Aorta (tissue), 5 donors: ENCODE measurements at places on chromosomes 13 and 19. TPM values are rescaled to one million over a fixed set of nuclear protein-coding genes. Genes with fewer than 3 reads are reported as not detected.

DNA sequence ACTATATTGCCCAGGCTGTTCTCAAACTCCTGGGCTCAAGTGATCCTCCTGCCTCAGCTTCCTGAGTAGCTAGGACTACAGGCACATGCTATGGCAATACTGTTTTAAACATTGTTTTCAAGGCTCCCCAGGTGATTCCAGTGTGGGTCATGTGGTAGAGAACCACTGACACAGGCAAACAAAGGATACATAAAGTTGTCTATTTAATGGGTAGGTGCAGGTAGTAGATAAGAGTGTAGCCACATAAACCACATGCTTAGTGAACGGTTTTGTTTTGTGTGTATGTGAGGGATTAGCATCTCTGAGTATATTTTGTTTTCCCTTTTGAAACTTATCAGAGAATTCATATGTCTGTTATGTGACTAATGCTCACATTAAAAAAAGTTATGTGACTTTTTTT, 36.7 kb downstream of the USPL1 start:
- no peaks in the 10 kb centered on the region for H3K27me3 ChIP-seq
- H3K36me3 ChIP-seq, result peaks cover 11% of the 10 kb centered on the region
- no peaks in the 10 kb centered on the region for H3K4me1 ChIP-seq

GRCh38 chr19:46530636-46531035, 35.0 kb upstream of the PNMA8B start:
- no peaks in the 10 kb centered on the region for H3K4me1 ChIP-seq
- H3K4me3 ChIP-seq, result no peak overlapping the region
- H3K36me3 ChIP-seq, result no peaks in the 10 kb centered on the region
- DNase-seq, result no peak
- H3K27ac ChIP-seq, result no peak overlapping the region

- no peaks in the 10 kb centered on the region for H3K36me3 ChIP-seq
- H3K27me3 ChIP-seq, result no peaks in the 10 kb centered on the region
- H3K4me3 ChIP-seq, result no peak overlapping the region
- no peak for DNase-seq
Observed at GRCh38 chr19:29538651-29539050, 12.9 kb downstream of the VSTM2B start.

- H3K4me1 ChIP-seq, result no peaks in the 10 kb centered on the region
- H3K27ac ChIP-seq, result no peak overlapping the region
- no peaks in the 10 kb centered on the region for H3K36me3 ChIP-seq
- no peak for DNase-seq
- no peak overlapping the region for H3K4me3 ChIP-seq
Observed at GRCh38 chr13:54018485-54018884, 989.9 kb downstream of the OLFM4 start.

DNA sequence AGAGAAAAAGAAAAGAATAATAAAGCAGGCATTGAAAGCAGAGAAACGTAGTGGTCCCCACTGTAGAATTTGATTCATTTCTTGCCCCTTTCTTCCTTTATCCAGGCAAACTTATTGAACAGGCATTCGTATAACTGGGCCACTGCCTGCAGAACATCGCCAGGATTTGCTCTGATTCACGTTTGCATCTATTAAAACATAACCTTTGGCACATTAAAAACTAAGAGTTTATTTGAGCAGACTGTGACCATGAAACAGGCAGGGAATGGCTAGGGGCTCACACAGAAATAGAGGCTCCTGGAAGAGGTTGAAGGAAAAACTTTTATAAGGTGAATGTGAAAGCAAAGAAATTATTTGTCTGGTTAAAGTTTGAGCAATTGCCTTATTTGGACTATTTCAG, 12.5 kb upstream of the SUPT20H start:
- no peak for DNase-seq
- H3K27ac ChIP-seq, result no peak overlapping the region
- H3K36me3 ChIP-seq, result no peaks in the 10 kb centered on the region

GRCh38 chr19:2309734-2310362, 1.9 kb upstream of the LINGO3 start:
- H3K36me3 ChIP-seq, result no peaks in the 10 kb centered on the region
- no peaks in the 10 kb centered on the region for H3K27me3 ChIP-seq
- no peak overlapping the region for H3K27ac ChIP-seq

DNA sequence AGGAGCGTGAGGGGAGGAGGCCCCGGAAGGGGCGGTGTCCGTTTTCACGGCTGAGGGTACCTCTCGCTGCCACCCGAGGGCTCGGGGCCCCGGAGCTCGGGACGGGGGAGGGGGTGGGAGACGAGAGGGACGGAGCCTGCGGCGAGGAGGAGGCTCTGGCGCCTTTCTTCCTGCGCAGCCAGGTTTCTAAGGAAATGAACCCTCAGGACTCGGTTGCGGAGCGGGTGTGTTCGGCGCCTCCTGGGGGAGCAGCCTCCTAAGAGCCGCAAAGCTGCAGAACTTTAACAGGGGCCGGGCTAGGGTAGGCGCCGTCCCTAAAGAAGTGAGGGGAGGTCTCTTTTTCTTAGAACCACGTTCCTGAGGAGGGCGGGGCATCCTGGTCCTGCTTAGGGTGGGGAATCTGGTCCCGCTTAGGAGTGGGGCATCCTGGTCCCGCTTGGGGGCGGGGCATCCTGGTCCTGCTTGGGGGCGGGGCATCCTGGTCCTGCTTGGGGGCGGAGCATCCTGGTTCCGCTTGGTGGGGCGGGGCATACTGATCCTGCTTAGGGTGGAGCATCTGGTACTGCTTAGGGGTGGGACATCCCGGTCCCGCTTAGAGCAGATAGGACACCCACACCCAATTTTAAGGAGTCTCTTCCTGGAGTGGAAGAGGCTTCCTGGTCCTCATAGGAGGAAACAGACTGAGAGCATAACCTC, 6.2 kb downstream of the SYT5 start:
- no peak overlapping the region for H3K4me3 ChIP-seq

GRCh38 chr19:41917676-41918075, 10.6 kb downstream of the ERFL start:
- H3K36me3 ChIP-seq, result no peaks in the 10 kb centered on the region
- no peaks in the 10 kb centered on the region for H3K4me1 ChIP-seq
- H3K4me3 ChIP-seq, result no peak overlapping the region
- no peaks in the 10 kb centered on the region for H3K27me3 ChIP-seq

- no peaks in the 10 kb centered on the region for H3K4me1 ChIP-seq
- H3K4me3 ChIP-seq, result no peak overlapping the region
- H3K27me3 ChIP-seq, result no peaks in the 10 kb centered on the region
- no peak overlapping the region for H3K27ac ChIP-seq
- peaks cover 4% of the 10 kb centered on the region for H3K36me3 ChIP-seq
- no peak for DNase-seq
Observed at GRCh38 chr19:42114412-42114811, 17.8 kb downstream of the POU2F2 start.

GRCh38 chr19:8610041-8610935, at the start of gene ADAMTS10:
Gene ADAMTS10 (minus strand): TSS chr19:8610715. CDS start chr19:8605710, 5,005 bp downstream.
- H3K27me3 ChIP-seq, result no peaks in the 10 kb centered on the region
- H3K36me3 ChIP-seq, result no peaks in the 10 kb centered on the region
- H3K4me3 ChIP-seq, result peak within 1 kb of the TSS; percentile 81
- H3K4me1 ChIP-seq, result no peaks in the 10 kb centered on the region
- H3K27ac ChIP-seq, result peak within 1 kb of the TSS; percentile 25

DNA sequence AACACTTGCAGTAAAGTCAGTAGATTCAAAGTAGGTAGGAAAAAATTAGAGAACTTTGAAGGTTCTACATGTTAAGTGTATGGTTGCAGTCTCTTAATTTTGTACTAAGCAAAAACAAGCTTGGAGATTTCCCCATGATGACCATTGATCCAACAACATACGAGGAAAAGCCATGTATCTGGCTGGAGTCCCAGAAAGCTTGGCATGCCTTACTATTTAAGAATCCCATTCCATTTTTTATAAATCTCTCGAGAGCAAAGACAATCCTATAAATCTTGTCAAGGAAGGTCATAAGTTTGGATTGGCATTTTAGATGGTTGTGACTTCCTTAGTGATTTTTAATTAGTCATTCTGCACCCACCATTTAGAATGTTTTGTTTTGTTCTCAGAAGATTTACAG, 495.9 kb downstream of the GPC5 start:
- H3K27ac ChIP-seq, result no peak overlapping the region
- no peaks in the 10 kb centered on the region for H3K36me3 ChIP-seq
- no peaks in the 10 kb centered on the region for H3K27me3 ChIP-seq
- no peaks in the 10 kb centered on the region for H3K4me1 ChIP-seq
- DNase-seq, result no peak

- no peaks in the 10 kb centered on the region for H3K27me3 ChIP-seq
- no peaks in the 10 kb centered on the region for H3K4me1 ChIP-seq
- H3K36me3 ChIP-seq, result no peaks in the 10 kb centered on the region
- no peak for DNase-seq
- no peak overlapping the region for H3K27ac ChIP-seq
Observed at GRCh38 chr13:112967686-112968379, 1.2 kb upstream of the MCF2L start.

DNA sequence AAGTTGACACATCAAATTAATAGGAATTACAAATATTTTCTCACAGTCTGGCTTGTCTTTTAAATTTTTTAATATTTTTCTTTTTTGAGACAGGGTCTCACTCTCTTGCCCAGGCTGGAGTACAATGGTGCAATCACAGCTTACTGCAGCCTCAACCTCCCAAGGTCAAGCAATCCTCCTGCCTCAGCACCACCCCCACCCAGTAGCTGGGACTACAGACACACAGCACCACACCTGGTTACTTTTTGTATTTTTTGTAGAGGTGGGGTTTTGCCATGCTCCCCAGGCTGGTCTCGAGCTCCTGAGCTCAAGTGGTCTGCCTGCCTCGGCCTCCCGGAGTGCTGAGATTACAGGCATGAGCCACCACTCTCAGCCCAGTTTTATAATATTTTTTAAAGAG, 72.0 kb downstream of the SPATA13 start:
- no peak for DNase-seq
- H3K27ac ChIP-seq, result no peak overlapping the region
- H3K4me1 ChIP-seq, result no peaks in the 10 kb centered on the region
- H3K4me3 ChIP-seq, result no peak overlapping the region
- H3K27me3 ChIP-seq, result no peaks in the 10 kb centered on the region
- no peaks in the 10 kb centered on the region for H3K36me3 ChIP-seq

- no peak for DNase-seq
- no peak overlapping the region for H3K4me3 ChIP-seq
- no peaks in the 10 kb centered on the region for H3K27me3 ChIP-seq
- no peaks in the 10 kb centered on the region for H3K4me1 ChIP-seq
- no peak overlapping the region for H3K27ac ChIP-seq
- H3K36me3 ChIP-seq, result no peaks in the 10 kb centered on the region
Observed at GRCh38 chr13:66139250-66139649, 1090.9 kb downstream of the PCDH9 start.

GRCh38 chr19:24052811-24053210, 34.2 kb upstream of the ZNF254 start:
- no peak for DNase-seq
- H3K4me3 ChIP-seq, result no peak overlapping the region
- peaks cover 23% of the 10 kb centered on the region for H3K36me3 ChIP-seq
- H3K4me1 ChIP-seq, result no peaks in the 10 kb centered on the region
- H3K27me3 ChIP-seq, result no peaks in the 10 kb centered on the region

DNA sequence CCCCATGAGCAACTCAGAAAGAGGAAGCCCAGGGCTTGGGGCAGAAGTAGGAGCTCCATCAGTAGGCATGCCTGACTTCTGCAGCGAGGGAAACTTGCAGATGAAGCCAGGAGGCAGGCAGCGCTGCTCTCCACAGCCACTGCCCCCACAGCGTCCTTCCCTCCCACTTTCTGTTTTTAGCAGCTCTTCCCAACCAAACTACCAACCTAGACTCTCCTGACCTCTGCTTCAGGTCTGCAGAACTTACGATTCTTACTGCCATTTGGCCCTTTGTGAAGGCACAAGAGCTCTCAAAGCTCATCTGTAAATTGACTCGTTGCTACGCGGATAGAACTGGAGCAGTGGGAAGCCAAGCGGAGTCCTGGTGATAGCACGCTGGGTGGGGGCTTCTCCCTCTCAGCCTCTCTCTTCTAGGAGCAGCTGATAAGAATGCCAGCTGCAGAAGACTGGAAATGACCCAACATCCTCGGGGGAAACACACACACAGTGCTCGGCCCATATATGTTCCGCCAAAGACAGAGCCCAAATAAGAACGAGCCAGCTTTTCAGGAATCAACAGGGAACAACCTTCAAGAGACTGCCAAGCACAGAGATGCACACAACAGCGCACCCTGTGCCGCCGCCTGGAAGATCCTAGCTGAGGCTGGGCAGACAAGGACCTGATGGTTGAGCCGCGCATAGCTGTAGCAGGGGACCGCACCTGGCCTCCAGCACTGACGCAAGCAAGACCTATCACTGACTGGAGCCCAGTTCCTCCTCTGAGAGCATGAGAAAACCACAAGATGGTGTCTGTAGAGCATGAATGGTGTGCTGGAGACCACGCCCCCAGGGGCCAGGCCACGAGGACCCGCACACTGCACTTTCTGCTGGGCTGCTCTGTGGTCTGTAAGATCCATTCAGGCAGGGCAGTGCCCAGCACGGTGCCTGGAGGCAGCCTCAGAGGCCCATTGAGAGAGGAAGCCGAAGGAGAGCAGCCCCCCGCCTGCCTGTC, 15.9 kb upstream of the SLC35E1 start:
- H3K4me1 ChIP-seq, result no peaks in the 10 kb centered on the region
- H3K36me3 ChIP-seq, result no peaks in the 10 kb centered on the region
- no peak overlapping the region for H3K4me3 ChIP-seq
- H3K27ac ChIP-seq, result no peak overlapping the region
- DNase-seq, result no peak

GRCh38 chr13:59746291-59746962, 417.3 kb downstream of the DIAPH3 start:
- DNase-seq, result no peak
- no peaks in the 10 kb centered on the region for H3K36me3 ChIP-seq
- no peak overlapping the region for H3K4me3 ChIP-seq
- no peaks in the 10 kb centered on the region for H3K27me3 ChIP-seq

DNA sequence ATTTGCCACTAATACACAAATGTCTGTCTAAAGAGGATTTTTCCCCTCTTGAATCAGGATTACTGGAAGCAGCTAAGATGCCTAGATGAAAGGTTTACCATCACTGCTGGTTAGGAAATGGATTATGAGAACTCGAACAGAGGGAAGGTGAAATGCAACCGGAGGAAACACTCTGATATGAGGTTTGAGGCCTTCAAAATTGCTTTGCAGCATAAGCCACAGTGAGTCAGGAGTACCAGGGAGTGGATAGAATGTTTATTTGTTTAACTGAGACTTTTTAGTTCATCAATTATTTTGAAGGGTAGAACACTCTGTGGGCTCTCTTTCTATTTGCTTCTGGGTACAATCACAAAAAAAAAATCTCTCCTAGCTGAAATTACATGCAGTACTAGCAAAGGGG, 18.1 kb downstream of the CDADC1 start:
- no peak overlapping the region for H3K4me3 ChIP-seq
- H3K27ac ChIP-seq, result no peak overlapping the region
- H3K36me3 ChIP-seq, result no peaks in the 10 kb centered on the region
- H3K27me3 ChIP-seq, result no peaks in the 10 kb centered on the region
- H3K4me1 ChIP-seq, result no peaks in the 10 kb centered on the region
- no peak for DNase-seq

DNA sequence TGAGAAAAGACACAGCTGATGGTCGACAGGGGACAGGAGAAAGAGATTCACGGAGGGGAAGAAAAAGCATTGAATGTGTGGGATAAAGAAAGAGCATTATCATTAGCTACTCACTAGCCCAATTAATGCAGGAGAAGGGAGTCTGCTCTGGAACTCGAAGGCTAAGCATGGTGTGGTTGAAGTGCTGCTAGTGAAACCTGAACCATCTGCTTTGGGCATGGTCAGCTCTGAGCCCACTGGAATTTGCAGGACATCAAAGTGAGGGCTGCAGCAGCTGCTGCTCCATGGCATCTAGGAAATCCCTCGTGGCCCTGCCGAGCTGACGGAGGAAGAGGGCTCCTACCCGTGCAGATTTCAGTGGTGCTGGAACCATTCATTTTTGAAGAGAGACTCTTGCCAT, 320.3 kb downstream of the ATP8A2 start:
- H3K27me3 ChIP-seq, result no peaks in the 10 kb centered on the region
- no peaks in the 10 kb centered on the region for H3K36me3 ChIP-seq
- DNase-seq, result no peak
- no peak overlapping the region for H3K4me3 ChIP-seq

Gene VSTM2B
- total RNA-seq, result not detected

Gene FUT3
- not detected for total RNA-seq

Gene DACH1
- 0.32 TPM for total RNA-seq

Gene PLIN4
- total RNA-seq, result 5.7 TPM

Gene NPAS1
- total RNA-seq, result 1.0 TPM

Gene C19orf73
- total RNA-seq, result 0.49 TPM
